ENCODE measurements at places on chromosomes 7 and 10.
A peak's percentile ranks its signal among the peaks of the same experiment; 100 is the strongest.

DNA sequence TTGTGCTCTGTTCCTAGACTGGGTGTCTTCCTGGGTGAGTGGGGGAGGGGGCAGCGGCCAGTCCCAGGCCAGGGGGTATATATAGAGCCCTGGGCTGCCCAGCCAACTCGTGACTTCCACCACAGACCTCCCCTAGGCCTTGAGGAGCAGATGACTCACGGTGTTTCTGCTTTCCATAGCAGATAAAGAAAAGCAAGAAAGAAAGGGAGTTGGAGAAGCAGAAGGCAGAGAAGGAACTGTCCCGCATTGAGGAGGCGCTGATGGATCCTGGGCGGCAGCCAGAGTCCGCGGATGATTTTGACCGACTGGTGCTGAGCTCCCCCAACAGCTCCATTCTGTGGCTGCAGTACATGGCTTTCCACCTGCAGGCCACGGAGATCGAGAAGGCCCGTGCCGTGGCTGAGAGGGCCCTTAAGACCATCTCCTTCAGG, 10.1 kb downstream of the CALHM2 start:
- H3K27ac ChIP-seq: peak overlapping the region; percentile 54
- no peak for DNase-seq
- peaks cover 53% of the 10 kb centered on the region for H3K36me3 ChIP-seq
- H3K4me3 ChIP-seq: no peak overlapping the region

DNA sequence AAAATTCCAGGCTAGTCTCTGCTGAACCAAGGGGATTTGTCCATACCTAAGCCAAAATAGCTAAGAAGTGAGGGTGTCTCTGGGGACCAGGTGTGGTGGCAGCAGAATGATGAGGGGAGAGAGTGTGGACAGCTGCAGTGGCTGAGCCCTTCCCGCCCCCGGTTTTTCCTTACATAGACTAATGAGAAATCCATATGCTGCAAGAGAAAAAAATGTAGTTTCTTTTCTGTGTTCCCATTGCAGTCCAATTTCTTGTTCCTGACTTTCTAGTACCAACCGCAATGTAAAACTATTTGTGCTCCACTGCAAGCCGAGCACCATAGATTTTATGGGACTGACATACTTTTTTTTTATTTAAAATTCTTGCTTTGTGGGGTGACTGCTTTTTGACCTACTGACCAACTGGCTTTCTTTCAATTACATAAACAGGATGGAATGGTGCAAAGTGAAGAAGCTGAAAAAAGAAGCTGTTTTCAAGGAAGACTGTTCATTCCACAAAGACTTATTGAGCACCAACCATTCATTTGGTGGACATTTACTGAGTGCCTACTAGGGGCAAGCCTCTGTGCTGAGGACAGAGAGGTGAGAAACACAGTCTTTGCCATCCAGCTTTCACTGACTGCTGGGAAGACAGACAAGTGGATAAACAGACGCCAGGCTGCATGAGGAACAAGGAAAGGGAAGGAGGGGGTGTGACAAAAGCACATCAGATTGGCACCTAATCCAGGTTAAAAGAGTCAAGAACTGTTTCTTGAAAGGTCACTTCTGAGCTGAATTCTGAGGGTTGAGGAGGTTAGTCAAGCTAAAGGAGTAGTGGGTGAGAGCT, 9.8 kb downstream of the CEP41 start:
- no peak overlapping the region for H3K27ac ChIP-seq
- H3K4me1 ChIP-seq: peaks cover 15% of the 10 kb centered on the region
- DNase-seq: peak; percentile 18
- no peaks in the 10 kb centered on the region for H3K27me3 ChIP-seq

GRCh38 chr7:88615336-88615735, 144.2 kb upstream of the ZNF804B start:
- no peaks in the 10 kb centered on the region for H3K4me1 ChIP-seq
- H3K27ac ChIP-seq: no peak overlapping the region
- H3K27me3 ChIP-seq: no peaks in the 10 kb centered on the region
- no peak for DNase-seq

- no peaks in the 10 kb centered on the region for H3K36me3 ChIP-seq
- no peak overlapping the region for H3K27ac ChIP-seq
- H3K27me3 ChIP-seq: peaks cover 11% of the 10 kb centered on the region
These were observed 37.4 kb upstream of the OPALIN start for GRCh38 chr10:96395931-96396877.

DNA sequence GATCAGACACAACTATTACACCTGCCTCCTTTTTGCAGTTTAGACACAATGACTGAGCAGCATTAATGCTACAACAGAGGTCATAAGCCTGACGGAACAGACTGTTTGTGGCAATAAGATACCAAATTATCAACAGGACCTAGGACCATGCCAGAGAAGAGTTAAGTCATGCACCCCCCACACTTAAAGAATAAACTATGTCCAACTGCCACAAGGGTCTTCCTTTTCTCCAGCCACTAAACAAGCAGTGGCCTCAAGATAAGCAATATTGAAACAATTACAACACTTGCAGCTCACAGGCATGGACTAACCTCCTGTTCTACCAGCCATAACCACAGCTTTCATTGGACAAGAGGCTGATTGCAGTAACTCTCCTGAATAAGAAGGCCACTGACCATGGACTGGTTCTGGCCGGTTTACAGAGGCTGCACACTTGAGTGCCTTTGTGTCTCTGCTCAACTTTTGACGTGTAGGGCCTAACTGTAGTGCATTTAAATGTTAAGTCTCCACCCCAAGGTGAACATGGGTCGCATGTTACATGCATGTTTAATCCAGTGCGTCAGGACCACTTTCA, 104.4 kb downstream of the STRA8 start:
- DNase-seq: no peak
- H3K27ac ChIP-seq: no peak overlapping the region
- H3K4me1 ChIP-seq: peaks cover 15% of the 10 kb centered on the region
- H3K4me3 ChIP-seq: no peak overlapping the region
- peaks cover 32% of the 10 kb centered on the region for H3K27me3 ChIP-seq

- DNase-seq: no peak
- no peak overlapping the region for H3K4me3 ChIP-seq
- peaks cover 9% of the 10 kb centered on the region for H3K27me3 ChIP-seq
- no peak overlapping the region for H3K27ac ChIP-seq
- peaks cover 43% of the 10 kb centered on the region for H3K4me1 ChIP-seq
These were observed 26.2 kb upstream of the C10orf105 start for GRCh38 chr10:71745664-71746250.

- no peaks in the 10 kb centered on the region for H3K36me3 ChIP-seq
- peaks cover 35% of the 10 kb centered on the region for H3K4me1 ChIP-seq
- peaks cover 14% of the 10 kb centered on the region for H3K27me3 ChIP-seq
- no peak overlapping the region for H3K4me3 ChIP-seq
- no peak for DNase-seq
- H3K27ac ChIP-seq: no peak overlapping the region
These were observed 126.3 kb upstream of the CXCL12 start for GRCh38 chr10:44511166-44511565.

- H3K4me1 ChIP-seq: peaks cover 16% of the 10 kb centered on the region
- H3K27me3 ChIP-seq: peaks cover under 1% of the 10 kb centered on the region
- no peak overlapping the region for H3K4me3 ChIP-seq
- DNase-seq: no peak
These were observed 113.8 kb upstream of the KLF6 start for GRCh38 chr10:3898821-3899220.

DNA sequence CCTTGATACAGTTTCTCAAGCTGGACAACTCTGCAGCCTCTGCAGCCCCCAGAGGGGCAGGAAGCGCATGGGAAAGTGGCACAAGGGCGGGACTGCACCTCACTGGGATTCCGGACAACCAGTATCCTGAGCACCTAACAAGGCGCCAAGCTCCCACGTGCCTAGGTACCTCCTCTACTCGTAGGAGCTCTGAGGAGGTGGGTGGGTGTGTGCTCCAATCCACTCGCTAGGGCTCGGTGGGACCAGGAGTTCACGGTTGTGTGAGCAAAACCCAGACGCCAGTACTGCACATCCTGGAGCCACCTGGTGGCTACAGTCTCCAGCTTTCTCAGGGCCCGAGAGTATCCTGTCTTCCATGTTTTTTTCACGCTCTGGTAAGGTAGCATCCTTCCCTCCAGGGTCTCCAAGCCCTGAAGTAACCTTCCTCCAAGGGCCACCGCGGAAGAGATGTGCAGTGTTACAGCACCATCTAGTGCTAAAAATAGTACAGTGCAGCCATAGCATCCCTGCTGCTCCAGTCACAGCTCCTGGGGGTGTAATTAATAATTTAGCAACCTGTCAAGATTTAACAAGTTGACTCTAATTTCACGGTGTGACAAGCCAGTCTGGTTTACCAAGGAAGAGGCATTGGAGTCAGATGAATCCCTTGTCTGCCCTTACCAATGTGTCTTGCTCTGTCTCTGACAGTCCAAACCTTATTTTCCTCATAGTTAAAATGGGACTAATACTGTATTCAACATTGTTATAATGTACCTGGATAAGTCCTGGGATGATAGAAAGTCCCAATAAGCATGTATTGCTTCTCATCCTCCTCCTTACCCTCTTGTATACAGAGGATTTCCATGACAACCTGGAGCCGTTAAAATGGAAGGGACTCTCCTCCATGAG, 70.4 kb downstream of the HERPUD2 start:
- H3K36me3 ChIP-seq: peaks cover 4% of the 10 kb centered on the region
- no peak overlapping the region for H3K27ac ChIP-seq
- peaks cover 5% of the 10 kb centered on the region for H3K4me1 ChIP-seq
- H3K4me3 ChIP-seq: no peak overlapping the region
- H3K27me3 ChIP-seq: no peaks in the 10 kb centered on the region
- DNase-seq: peak; percentile 59

DNA sequence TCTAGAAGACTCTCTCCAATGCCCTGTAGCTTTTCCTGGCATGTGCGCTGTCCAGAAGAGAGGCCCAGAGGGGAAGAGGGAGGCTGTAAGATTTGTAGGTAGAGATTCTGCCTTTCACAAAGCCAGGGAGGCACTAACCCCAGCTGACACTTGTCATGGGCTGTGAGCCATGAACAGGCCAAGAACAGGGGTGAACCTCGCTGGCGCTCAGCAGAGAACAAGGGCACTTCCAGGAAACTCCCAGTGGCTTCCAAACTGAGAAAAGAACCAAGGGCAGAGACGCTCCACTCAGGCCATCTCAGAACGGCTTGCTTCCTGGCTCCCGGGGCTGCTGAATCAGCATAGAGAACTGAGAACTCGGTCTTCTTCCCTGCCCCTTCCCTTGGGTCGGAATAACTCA, 257.8 kb upstream of the ZNF32 start:
- H3K36me3 ChIP-seq: no peaks in the 10 kb centered on the region
- H3K27ac ChIP-seq: no peak overlapping the region
- no peak overlapping the region for H3K4me3 ChIP-seq
- peaks cover 42% of the 10 kb centered on the region for H3K4me1 ChIP-seq
- H3K27me3 ChIP-seq: peaks cover 9% of the 10 kb centered on the region

DNA sequence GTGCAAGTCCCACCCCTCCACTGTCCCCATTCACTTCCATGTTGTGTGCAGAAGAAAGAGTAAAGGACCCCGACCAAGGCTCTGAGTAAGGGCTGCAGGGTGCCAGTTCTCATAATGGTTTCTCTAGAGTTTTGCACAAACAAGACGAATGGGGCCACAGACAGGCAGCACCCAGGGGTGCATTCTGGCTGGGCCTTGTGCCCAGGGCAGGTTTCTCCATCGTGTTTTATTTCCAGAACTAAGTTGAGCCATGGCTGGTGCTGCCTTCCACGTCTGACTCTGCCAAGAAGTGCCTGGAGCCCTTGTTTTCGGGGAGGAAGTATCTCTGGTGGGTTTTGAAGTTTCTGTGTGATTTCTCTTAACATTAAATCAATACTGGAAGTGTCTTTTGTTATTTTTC, 95.0 kb upstream of the SDK1 start:
- H3K27ac ChIP-seq: no peak overlapping the region
- H3K4me1 ChIP-seq: peaks cover 30% of the 10 kb centered on the region
- H3K4me3 ChIP-seq: no peak overlapping the region

DNA sequence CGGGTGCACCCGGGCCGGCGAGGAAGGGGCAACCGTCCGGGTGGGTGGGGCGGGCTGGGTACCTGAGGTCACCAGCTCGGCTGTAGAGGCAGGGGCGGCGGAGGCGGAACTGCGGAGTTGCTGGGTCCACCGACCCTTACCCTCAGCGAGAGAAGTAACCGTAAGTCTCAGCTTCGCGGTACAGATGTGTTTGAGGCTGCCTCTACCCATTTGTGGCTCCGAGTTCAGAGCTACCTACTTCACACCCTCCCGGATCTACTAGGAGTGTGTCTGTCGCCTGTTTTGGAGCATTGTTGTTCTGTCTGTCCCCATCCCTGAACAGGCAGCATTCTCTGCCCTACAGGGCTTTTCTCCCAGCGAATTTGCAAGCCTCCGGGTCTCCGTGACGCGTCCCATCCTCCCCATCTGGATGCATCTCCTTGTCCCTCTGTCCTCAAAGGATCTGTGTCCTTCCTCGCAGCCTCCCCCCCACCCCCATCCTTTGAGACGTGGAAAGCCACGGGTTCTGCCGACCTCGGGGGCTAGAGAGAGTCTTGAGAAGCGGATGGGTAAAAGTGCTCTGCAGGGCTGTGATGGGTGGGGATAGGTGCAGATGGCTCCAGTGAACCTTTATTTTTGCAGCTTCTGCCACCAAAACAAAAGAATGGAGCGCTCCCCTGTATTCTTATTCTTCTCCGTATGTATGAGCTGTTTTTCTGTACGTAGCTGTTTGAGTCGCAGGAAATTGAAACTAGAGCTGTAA, 757 bp downstream of the ANKIB1 start:
- peak; percentile 27 for DNase-seq
- H3K4me1 ChIP-seq: peaks cover 41% of the 10 kb centered on the region
- peak overlapping the region; percentile 99 for H3K27ac ChIP-seq
- peak overlapping the region; percentile 98 for H3K4me3 ChIP-seq
- H3K36me3 ChIP-seq: peaks cover 14% of the 10 kb centered on the region

DNA sequence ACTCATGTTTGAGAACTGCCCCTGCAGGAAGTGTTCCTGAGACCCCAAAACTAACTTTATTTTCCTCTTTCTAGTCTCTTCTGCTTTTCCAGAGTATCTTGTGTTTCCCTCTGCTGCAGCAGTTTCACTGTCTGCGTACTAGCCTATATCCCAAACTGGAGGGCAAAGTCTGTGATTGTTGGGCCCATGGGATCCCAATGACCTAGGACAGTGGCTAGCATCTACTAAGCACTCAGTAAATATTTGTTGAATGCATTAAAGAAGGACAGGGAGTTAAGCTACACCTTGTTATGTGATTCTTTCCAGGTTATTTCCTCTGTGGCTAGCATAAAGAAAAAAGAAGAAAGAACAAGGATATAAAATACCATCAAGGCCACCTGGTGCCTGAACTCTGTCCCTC, 210.6 kb upstream of the PHYHIPL start:
- no peak overlapping the region for H3K4me3 ChIP-seq
- no peak for DNase-seq
- H3K36me3 ChIP-seq: no peaks in the 10 kb centered on the region
- H3K27ac ChIP-seq: no peak overlapping the region
- H3K27me3 ChIP-seq: peaks cover 24% of the 10 kb centered on the region
